HFFc6 (cell line): ENCODE measurements at places on chromosomes 1 and 21. TPM values are rescaled to one million over a fixed set of nuclear protein-coding genes. Genes with fewer than 3 reads are reported as not detected.

Gene NCAM2
- total RNA-seq: 4.1 to 9.8 TPM (median 4.8 TPM) in 3 replicates

Gene SRSF10
- total RNA-seq: 87.0 and 93.2 TPM in 2 replicates

Gene B4GALT3
- total RNA-seq: 32.7 to 33.7 TPM (median 33.7 TPM) in 3 replicates

- no peak for DNase-seq
Measured at GRCh38 chr21:31331231-31331630, 12.8 kb downstream of the TIAM1 start.

GRCh38 chr1:16905110-16905867, 9.5 kb downstream of the RNU1-2 start:
- peak; percentile 96 for DNase-seq

DNA sequence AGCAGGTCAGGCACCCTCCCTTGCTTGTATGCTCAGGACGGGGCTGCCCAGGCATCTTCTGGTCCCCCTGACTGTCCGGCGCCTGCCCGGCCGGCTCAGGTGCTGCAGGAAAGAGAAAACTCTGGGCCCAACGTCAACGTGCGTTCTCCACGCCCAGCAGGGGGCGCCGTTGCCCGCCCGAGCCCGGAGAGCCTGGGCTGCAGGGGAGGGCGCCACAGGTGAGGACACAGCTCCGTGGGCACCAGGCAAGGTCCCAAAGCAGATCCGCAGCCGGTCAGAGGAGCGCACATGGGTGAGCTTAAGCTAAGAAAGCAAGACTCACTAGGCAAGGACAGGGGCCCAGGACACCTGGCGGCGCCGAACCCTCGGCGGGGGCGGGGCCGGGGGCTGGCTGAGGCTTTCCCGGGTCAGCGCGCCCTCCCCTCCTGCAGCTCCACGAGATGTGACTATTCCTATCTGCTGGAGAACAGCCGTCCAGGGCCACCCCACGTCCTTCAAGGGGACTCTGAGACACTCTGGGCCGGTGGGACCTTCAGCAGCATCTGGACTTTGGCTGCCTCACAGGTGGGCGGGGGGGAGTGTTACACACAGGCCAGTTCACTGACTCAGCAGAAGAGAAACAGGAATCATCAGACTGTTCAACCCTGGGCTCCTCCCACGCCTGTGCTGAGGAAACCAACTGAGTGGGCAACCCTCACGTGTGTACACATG, 29.3 kb downstream of the KRTAP10-1 start:
- DNase-seq: no peak

GRCh38 chr1:114340892-114341291, 170.1 kb downstream of the TRIM33 start:
- DNase-seq: no peak

DNA sequence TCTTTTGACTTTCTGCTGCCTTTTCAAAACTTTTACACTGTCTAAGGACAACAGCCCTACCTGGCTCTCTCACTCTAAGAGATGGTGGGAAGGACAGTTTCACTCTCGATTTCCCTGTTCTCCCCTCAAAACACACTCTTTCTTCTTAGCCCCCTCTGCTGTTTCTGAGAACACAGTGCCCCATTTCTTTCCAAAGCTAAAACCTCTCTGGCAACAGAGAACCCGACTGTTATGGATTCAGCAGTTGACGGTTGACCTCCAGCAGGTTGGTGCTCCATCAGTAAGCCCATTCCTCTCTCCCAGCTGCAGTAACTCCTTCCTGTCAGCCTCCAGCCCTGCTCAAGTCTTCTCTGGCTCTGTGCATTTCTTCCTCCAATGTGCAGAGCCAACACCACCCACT, 88.2 kb upstream of the ABCD3 start:
- DNase-seq: no peak

- no peak for DNase-seq
Measured at GRCh38 chr1:53964109-53964508, 18.0 kb downstream of the LRRC42 start.

- no peak for DNase-seq
Measured at GRCh38 chr21:36005018-36005417, 55.3 kb downstream of the SETD4 start.

DNA sequence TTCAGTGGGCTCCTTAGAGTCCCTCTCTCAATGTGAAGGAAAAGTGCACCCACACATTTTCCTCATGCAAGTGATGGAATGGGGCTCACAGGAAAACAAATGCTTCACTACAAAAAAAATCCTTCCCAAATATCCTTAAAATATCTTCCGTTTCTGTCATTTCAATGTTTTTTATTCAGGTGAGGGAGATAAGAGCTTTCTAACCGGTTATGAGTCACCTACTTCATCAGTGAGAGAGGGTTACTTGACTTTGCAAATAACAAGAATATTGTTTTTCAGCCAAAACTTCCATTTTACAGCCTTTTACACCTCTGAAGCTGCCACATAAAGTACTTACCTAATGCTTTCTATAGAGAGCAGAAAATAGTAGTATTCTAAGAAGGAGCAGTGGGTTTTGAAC, 98.3 kb upstream of the CD55 start:
- no peak for DNase-seq

GRCh38 chr1:45258059-45258650, 51.8 kb upstream of the ZSWIM5 start:
- no peak for DNase-seq
